Stimulated activated CD8-positive, alpha-beta memory T cell treated with anti-CD3 and anti-CD28 coated beads, Interleukin-4, amount 100 ng/mL, for 1 hour (primary cell): ENCODE measurements at places on chromosomes 1 and 21.

- DNase-seq = no peak
Observed at GRCh38 chr1:178645157-178645807, 79.8 kb upstream of the RALGPS2 start.

DNA sequence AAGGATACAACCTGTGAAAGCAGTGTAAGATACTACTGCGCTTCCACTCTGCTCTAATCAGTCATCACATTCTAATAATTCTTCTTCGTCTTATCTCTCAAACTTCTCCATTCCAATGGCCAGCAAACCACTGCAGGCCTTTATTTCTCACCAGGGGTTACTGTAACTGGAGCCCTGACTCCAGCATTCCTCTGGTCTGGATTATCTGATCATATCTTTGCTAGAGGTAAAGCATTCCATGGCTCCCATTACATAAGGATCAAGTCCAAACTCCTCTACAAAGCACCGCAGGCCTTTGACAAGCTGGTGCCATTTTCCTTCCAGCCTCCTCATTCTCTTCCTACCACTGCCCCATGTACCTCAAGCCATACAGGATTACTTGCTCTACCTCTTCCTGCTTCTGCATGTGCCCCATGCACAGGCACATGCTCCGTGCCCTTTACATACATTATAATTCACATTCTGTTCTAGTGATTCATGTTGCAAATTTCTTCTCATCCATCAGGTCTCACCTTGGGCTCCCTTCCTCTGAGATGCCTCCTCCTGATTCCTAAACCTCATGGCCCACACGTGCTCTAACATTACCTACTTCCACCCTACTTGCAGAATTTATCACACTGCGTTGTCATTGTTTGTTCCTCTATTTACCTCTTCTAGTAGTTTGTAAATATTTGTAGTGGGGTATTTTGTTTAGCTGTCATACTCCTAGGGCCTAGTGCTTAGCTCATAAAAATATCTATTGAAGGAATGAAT, 9.3 kb upstream of the SERBP1 start:
- DNase-seq = no peak

GRCh38 chr1:41362357-41362721, 1.1 kb downstream of the FOXO6 start:
- no peak for DNase-seq

DNA sequence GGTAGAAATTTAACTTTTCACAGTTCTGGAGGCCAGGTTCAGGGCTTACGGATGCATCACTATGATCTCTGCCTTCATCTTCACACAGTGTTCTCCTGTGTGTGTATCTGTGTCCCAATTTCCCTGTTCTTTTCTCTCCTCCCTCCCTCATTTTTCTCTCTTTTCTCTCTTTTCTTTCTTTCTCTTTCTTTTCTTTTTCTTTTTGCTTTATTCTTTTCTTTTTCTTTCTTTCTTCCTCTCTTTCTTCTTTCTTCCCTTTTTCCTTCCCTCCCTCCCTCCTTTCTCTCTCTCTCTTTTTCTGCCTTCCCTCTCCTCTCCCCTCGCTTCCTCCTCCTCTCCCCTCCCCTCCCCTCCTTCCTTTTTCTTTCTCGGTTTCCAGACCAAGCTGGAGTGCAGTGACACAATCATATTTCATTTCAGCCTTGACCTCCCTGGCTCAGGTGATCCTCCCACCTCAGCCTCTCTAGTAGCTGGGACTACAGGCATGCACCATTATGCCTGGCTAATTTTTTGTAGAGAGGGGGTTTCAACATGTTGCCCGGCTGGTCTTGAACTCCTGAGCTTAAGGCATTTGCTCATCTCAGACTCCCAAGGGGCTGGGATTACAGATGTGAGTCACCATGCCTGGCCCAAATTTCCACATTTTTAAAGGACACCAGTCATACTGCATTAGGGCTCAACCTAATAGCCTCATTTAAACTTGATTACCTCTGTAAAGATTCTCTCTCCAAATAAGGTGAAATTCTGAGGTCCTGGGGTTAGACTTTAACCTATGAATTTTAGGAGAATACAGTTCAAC, 115.9 kb downstream of the HUNK start:
- no peak for DNase-seq

DNA sequence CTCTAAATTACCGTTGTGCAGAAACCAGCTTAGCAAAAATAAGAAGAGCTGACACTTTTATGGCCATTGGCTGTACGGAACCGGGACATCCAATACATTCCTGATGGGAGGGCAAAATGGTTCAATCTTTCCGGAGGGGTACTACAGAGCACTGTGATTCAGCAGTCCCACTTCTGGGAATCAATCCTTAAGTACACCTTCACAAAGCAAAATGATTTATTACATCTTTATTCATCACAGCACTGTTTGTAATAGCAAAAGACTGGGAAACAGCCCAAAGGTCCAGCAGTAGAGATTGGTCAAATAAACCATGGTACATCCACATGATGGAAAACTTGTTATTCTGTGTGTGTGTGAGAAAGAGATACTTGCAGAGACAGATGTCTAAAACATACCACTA, 9.7 kb downstream of the GNG12 start:
- no peak for DNase-seq

DNA sequence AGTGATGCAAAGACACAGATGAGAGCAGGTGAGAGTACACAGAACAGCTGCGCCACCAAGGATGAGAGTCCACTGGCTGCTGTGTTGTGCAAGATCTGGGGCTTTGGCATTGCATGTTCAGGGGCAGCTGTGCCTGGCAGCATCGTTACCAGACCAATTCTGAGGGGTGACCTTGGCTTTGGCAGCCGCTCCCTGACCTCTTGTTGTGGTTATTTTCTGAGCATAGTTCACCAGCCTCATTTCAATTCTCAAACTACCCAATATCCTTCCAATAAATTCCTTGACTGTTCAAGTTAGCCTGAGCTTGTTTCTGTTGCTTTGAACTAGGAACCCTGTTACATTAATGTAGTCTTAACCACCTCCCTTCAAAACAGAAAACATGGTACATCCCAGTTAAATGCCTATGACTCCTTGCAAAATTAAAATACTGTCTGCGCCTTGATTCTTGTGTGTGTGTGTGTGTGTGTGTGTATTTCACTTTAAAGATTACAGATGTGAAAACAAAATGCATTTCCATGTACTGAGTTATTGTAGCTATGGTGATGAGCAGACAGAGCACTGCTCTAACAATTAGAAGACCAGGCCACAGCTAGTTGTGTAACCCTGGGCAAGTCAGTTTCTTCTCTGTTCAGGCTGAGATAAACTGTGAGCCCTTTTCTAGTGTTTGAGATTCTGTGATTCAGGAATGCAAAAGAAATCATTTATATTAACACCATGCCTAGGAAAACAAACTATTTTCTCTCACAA, 106.3 kb upstream of the GUCA2B start:
- no peak for DNase-seq

DNA sequence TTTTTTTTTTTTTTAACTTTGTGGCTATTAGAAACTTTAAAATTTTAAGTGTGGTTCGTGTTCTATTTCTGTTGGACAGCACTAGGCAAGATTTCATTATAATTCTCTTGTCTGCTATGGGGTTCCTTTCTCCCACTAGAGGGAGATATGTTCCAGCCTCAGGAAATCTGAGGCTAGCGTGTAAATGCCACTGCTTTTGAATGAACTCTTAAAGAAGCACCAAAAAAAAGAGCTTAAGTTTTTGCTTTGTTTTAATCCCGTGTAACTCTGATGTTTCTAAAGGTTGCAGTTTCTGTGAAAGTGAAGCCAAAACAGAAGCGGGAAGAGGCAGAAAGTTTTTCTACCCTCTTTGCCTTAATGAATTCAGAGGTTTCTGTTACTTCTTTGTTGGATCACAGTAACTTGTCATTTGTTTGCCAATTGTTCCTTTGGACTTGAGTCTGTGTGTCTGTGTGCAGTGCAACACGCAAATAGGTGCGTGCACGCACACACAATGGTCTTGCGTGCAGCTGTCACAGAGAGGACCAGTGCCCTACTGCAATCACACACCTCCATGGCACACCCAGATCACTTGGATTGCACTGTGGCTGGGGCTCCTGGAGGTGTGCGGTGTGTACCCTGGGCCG, 32.3 kb downstream of the HHAT start:
- DNase-seq = no peak

DNA sequence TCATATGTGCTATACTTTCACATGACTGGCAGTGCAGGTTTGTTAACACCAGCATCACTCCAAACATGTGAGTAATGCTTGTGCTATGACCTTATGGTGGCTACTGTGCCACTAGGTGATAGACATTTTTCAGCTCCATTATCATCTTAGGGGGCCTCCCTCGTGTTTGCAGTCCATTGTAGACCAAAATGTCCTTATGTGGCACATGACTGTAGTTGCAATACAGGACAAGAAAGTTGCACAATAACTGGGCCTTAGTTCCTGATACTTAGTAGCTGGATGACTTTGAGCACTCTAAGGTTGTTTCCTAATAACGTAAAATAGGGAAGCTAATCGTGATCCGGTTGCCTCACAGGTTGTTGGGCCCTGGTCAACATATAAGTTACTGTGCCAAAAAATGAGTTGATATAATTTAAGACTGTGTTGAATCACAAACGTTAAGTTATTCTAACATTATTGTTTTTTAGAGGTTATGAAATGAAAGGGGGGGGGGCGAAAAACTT, 511 bp upstream of the SNX27 start:
- no peak for DNase-seq

- no peak for DNase-seq
Observed at GRCh38 chr21:41321211-41321907, 4.8 kb downstream of the FAM3B start.

DNA sequence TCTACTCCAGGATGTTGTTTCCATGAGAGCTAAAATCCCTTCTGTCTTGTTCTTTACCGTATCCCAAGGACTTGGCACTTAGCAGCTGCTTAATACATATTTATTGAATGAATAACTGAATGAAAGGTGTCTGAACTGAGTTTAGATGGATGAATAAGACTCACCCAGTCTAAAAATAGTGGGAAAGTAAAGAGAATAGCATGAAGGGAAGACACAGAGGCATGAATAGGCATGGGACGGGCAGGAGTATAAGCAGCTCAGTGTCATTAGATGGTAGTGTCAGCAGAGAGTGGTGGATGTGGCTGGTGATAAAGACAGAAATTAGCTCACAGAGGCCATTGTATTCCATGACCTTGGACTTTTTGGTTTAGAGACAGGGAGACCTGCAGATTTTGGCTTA, 9.2 kb downstream of the IL12RB2 start:
- no peak for DNase-seq

DNA sequence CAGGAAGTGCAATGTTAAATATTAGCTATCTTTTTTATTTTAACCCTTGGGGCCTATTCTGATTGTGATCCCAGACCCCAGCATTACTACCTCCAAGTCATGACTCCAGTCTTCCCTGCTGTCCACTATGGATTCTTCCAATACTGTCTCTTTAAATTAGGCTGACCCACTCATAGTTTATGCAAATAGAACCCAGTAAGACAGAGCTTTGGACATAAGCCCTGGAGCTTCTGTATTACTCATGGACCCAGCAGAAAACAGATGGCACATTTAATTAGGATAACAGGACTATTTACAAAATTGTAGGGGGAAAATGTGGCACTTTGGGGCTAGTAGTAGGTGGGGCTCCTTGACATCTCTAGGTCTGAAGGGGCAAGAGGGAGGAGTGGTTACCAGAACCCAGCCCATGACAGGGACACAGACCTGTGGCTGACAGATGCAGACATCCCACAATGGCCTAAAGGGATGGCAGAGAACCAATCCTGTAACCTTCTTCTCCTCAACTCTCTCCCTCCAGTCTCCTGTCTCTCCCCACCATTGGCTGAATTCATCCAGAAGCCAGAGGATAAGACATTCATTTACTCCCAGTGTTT, 233.5 kb downstream of the OMA1 start:
- no peak for DNase-seq

GRCh38 chr1:18062185-18062584, 45.4 kb upstream of the IGSF21 start:
- DNase-seq = no peak

- no peak for DNase-seq
Observed at GRCh38 chr1:21189906-21190500, 13.3 kb upstream of the EIF4G3 start.

- DNase-seq = no peak
Observed at GRCh38 chr1:89462250-89462649, 62.4 kb upstream of the LRRC8B start.

GRCh38 chr1:27447883-27448282, 42.1 kb downstream of the WASF2 start:
- no peak for DNase-seq

DNA sequence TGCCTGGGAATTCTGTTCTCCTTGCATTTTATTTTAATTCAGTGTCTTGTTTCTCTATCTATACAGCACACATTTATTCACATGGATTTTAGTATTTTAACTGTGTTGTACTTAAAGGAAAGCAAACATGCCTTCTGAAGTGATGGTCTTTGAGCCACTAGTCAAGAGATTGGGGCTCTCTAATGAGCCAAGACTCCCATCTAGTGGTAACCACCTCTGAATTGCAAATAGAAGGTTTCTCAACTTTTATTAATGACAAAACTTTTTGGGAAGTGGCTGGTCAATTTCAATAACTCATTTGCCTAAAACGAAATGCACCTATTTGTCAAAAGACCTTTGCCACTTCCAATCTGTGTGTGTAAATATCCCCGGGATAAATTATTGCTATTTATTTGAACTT, 199.6 kb downstream of the LTN1 start:
- DNase-seq = no peak

GRCh38 chr1:8879922-8880676, 1.6 kb upstream of the ENO1 start:
- DNase-seq = no peak

- DNase-seq = no peak
Observed at GRCh38 chr1:21117597-21118001, 59.1 kb downstream of the EIF4G3 start.

- no peak for DNase-seq
Observed at GRCh38 chr1:36792292-36792691, 242.0 kb downstream of the GRIK3 start.

GRCh38 chr1:48216941-48217340, 5.6 kb upstream of the SLC5A9 start:
- no peak for DNase-seq
